NCI-H524 (cell line): ENCODE measurements at places on chromosomes 16 and 17.

DNA sequence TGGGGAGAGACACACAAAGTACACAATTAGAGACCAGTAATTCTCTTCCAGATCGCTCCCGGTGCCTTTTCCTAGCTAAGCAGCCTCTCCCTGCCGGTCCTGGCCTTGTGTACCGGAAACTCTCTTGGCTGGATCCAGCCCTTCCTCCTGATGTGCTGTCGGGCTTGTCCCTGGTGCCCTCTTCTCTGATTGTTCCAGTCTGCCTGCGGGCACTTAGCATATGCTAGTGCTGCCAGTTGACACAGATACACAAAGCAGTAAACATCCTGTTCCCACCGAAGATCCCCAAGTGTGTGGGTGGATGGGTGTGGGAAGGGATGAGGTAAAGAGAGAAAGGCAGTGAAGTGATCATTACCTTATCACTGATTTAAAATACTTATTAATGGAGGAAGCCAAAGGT, 9.7 kb downstream of the HS3ST3B1 start:
- DNase-seq, result no peak

- DNase-seq, result no peak
These were observed 396.6 kb upstream of the DYNLRB2 start for GRCh38 chr16:80144191-80144590.

- no peak for DNase-seq
These were observed 76.3 kb downstream of the AMFR start for GRCh38 chr16:56349086-56349415.

- no peak for DNase-seq
These were observed 2.9 kb upstream of the WIPI1 start for GRCh38 chr17:68460146-68460545.

DNA sequence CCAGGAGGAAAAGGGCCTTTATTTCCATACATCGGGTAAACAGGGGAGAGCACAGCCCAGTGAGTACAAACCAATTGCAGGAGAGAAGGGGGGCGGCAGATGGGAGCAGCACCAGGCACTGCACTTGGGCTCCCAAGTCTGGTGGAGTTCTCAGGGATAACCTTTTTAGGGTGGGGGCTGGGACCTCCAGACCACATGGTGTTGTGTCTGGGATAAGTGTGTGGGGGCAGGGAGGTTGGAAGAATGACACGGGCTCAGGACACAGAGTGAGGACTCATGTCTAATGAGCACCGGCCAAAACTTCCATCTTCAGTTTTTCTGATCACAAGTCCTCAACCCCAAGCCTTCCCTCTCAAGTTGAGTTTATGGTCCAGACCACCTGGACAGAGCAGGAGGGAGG, 30.6 kb downstream of the PIPOX start:
- DNase-seq, result peak; percentile 89

DNA sequence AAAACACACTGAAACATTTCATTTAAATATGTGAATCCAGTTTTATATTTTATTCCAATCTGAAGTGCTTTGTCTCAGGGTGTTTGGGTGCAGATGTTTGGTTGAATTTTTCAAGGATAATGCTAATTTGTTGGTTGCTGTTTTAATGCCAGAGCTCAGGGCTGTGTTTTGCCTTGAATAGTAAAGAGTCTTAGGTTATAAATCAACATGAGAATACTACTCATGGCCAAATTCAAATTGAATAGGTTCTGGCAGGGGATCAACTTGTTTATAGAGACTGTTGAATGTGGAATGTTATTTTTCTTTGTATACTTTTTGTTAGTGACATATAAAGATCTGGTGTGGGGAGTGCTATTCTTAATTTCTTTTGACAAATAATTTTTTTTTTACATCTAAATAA, 18.8 kb downstream of the TOM1L1 start:
- no peak for DNase-seq

DNA sequence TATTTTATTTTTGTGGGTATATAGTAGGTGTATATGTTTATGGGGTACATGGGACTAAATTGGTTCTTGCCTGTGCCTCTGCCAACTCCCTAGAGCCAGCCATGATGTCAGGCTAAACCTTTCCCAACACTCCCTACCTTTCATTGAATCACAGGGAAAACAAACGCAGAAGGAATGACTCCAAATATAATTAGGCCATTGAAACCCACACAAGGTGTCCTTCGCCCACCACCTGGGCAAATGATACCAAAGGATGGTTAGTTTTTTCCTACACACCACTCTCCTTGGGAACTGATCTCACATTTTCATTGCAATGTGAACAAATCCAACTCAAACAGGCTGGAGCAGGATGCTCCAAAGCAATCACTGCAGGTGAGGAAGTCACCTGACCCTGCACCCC, 27.5 kb downstream of the WSB1 start:
- DNase-seq, result no peak

DNA sequence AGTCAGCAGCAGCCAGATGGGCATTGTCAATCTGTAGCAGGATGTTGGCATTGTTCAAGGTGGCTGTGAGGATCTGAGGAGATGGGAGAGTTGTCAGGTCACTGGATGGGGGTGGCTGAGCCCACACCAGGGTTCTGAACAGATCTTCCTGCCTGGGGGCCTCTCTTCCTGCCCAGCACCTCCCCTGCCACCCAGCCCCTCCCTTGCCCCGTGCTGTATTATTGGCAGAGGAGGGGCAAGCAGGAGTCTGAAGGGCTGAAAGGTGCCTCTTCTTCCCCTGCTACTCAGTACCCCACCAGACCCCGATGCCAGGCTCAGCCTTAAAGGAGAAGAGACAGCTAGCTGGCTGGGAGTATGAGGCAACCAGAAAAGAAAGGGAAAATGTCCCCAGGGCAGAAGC, 93.0 kb downstream of the GOSR1 start:
- DNase-seq, result peak; percentile 31

DNA sequence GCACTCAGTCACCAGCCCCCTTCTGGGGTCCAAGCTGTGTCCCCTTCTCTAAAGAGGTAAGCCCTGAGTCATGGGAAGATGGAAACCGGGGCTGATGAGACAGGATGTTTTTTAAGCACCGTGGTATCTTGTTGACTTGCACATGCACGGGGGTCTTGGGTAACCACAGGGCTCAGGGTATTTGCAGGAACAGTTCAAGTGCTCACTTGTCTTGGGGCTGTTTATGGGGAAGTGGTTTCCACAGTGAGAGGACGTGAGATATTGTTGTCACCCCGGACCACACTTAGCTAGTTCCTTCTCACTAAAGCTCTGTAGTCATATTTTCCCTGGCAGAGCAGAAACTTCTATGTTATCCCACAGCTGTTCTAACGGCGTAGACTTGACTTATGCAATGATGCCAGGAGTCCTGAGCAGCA, 7.7 kb downstream of the CCL3L1 start:
- DNase-seq, result no peak

DNA sequence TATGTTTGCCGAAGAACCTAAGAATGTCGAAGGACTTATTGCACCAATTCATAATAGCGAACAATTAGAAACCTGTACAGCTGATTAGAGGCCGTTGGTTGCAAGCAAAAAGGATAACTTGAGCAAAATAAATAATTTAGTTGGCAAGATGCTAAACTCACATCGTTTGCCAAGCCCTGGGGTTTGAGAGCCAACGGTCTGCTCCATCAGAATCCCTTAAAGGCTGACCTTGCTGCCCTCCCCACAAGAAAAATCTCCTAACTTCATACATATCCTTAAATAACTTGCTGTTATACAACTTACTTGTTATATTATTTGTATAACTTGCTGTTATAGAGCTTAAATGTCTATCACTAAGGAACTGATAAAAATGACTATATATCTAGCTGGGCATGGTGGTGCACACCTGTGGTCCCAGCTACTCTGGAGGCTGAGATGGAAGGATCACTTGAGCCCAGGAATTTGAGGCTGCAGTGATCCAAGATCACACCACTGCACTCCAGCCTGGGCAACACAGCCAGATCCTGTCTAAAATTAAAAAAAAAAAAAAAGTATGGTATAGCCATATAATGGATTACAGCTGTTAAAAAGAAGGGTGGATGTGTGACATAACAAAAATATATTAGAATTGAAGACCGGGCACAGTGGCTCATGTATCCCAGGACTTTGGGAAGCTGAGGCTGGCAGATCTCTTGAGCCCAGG, 1.9 kb upstream of the TRIM37 start:
- DNase-seq, result no peak

DNA sequence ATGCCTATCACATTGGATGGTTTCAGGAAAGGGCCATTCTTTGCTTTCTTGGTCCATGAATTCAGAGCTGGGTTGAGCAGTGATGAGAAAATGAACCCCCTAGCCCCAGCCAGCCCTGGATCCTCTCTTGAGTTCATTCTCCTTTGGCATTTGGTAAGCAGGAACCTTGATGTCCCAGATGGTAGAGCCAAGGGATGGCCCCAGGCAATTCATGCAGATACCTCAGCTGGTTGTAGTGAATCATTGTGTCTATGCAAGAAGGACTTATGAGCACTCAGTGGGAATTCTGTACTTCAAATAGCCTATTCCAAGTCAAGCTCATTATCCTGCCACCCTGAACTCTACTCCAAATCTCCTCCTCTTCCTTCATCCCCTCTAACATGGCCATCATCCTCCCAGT, 412.7 kb downstream of the UTP18 start:
- no peak for DNase-seq

DNA sequence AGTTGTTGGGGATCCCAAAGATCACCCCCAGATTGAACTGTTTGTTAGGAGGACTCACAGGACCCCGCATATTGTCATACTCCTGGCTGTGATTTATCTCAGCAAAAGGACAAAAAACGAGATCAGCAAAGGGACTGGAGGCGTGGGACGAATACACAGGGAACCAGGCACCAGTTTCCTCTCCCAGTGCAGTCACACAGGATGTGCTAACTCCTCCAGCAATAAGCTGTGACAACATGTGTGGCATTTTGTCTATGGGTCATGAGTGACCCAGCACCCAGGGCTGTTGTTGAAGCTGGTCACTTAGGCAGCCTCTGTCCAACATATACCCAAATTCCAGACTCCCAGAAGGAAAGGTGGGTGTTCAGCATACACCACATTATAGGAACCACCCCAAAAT, 60.9 kb downstream of the CPPED1 start:
- no peak for DNase-seq

DNA sequence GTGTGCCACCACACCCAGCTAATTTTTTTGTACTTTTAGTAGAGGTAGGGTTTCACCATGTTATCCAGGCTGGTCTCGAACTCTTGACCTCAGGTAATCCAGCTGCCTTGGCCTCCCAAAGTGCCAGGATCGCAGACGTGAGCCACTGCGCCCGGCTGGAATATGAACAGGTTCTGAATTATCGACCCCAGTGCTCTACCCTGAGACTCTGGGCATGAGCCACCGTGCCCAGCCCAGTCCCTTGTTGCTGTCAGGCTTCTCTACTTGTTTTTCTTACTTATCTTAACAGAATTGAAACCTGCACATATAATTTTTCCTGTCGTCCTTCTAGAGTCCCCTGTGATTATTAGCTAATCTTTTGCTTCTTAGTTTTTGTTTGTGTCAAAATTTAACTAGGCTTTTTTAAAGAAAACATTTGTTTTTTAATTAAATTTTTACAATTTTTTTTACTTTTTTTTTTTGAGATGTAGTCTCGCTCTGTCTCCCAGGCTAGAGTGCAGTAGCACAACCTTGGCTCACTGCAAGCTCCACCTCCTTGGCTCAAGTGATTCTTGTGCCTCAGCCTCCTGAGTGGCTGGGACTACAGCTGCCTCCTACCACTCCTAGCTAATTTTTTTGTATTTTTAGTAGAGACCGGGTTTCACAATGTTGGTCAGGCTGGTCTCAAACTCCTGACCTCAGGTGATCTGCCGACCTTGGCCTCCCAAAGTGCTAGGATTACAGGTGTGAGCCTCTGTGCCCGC, 66.7 kb downstream of the AP2B1 start:
- DNase-seq, result no peak

DNA sequence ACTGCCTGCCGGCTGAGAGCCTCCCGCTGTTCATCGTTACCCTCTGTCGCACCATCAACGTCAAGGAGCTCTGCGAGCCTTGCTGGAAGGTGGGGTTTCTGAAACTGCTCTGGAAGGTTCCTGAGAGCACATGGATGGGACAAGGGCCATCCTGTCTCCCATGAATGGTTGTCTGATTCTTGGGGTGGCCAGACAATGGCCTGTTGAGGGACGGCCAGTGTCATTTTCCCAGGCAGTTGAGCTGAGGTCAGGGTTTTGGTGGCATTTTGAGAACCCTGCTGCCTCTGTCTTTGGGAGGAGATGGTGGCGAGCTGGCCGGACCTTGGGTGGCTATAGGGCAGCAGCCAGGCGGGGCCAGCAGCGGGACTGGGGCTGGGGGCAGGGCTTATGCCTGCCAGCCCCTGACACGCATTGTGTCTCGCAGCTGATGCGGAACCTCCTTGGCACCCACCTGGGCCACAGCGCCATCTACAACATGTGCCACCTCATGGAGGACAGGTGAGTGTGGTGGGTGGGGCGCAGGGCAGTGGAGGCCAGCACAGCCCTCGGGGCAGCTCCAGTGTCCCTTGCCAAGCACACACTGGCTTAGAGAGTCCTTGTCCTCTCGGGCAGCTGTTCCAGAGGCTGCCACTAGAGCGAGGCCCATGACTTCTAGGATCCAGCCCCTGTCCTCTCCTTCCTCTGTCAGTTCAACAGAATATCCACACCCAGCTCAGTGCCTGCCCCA, 9.1 kb downstream of the TSC2 start:
- peak; percentile 15 for DNase-seq

DNA sequence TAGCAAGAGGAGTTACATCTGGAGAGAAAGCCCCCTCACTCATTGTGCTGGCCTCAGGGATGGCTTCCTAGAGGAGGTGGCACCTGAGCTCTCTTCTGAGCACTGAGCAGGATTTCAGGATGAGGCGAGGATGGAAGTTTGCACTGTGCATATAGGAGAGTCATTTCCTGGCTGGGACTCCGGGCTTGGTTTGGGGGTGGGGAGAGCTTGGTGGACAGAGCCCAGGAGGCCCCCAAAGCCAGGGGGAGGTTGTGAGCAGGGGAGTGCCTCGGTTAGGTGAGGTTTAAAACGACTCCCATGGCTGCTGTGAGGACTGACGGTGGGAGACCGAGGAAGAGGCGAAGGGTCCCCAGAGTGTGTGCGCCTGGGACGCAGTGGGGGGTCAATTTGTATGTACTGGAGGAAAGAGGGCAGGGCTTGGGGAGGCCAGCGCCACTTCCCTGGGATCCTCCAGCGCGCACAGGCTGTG, 1.2 kb downstream of the CAMKK1 start:
- DNase-seq, result no peak
